ENCODE measurements at places on chromosomes 12 and 14.

- DNase-seq, result no peak
Measured at GRCh38 chr12:27539191-27539631, 15.2 kb downstream of the PPFIBP1 start.

GRCh38 chr12:94071258-94071657, 77.1 kb upstream of the PLXNC1 start:
- DNase-seq, result no peak

GRCh38 chr12:118213452-118213851, 77.5 kb downstream of the PEBP1 start:
- no peak for DNase-seq

DNA sequence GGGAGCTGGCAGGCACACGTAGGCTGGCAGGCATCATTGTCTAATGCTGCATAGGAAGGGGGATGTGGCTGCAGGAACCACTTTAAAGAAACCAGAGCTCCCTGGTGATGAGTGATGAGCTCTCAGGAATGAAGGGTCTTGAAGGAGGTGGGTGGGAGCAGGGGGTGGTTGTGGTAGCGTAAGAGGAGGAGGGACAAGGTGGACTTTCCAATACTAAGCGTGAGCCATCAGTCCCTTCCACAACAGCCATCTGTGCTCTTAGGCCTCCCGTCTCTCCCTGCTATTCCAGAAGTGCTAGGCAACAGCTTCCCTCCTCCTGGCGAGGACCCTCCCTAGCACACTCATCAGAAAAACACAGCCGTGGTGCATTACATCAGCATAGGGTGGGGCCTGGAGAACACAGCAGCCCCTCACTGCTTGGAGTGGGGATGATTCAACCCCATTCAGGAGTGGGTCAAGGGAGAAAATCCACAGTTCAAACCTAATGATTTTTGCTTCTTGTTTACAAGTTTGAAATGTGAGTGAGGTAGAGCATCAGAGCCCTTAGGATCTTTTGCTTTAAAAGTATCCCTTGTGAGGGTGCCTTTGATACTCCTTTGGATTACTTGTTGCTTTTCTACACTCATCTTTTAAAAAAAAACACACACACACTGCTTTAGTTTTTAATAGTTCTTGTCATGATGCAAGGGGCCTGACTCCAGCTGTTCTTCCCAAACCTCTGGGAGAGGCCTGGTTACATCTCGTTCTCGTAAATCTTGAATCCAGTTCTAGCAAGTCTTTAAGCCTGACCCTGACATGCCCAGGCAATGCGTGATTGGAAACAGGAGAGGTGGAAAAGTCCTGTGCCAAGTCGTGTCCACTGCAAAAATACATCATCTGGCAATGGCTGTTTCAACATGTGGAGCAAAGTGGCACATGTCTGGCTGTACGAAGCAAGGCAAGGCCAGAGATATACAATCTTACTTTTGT, 356.4 kb upstream of the DDHD1 start:
- DNase-seq, result no peak

GRCh38 chr12:43329375-43329774, 222.6 kb downstream of the ADAMTS20 start:
- no peak for DNase-seq

GRCh38 chr14:99359906-99360305, 87.9 kb upstream of the BCL11B start:
- no peak for DNase-seq
